ENCODE measurements at places on chromosomes 5 and 9.
A peak's percentile ranks its signal among the peaks of the same experiment; 100 is the strongest.

GRCh38 chr5:134503088-134503936 lies 22.2 kb upstream of the JADE2 start:
- peak; percentile 97 for DNase-seq

DNA sequence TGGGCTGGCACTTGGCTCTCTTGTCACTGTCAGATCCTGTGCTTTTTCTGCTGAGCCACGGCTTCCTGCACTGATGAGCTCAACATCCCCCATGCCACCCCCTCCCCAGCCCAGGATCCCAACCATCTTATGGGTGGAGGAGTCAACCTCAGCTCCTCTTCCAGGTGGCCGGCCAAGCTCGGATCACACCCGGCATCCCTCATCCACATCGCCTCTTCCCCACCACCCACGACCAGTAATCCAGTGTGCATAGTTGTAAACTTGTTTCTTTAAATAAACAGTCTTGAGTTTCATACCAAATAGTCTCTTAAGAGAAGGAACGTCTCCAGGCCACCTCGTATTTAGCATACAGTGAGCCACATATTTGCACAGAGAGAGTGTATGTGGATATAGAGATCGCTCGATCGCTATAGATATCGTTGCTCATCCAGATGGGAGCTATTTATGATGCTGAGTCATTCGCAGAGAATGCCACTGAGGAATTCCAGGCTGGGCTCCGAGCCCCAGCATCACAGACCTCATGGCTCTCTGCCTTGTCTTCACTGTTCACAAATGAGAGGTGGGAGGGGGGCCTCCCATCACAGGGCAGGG lies 61.8 kb upstream of the CPLX2 start:
- DNase-seq, result peak; percentile 85

GRCh38 chr5:77356740-77357139 lies 135.4 kb downstream of the WDR41 start:
- DNase-seq, result no peak

GRCh38 chr9:37466037-37466709 lies 923 bp upstream of the ZBTB5 start:
- DNase-seq, result peak; percentile 86

DNA sequence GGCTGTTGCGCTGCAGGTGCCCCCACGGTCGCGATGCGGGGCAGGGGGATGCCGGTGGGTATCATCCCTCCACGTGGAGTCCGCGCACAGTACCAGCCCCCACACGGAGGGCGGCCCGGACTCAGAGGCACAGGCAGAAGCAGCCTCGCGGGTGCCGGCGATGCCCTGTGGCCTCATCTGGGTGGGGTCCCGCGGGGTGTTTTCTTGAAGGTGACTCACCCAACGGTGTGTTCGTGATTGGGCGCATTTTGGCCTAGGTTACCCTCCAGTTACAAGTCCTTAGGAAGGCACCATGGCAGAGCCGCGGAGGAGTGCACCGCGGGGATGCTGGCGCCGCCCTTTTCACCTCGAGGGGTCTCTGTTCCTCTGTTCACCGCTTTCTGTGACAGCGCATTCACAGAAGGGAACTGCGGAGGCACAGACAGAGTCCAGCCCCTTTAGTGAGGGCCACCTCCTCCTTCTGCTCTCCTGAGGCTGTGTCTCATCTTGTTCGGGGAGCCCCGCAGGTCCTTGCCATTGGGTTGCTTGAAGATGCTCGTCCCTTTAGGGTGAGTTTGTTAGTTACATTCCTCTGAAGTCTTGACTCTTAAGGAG lies 21.6 kb upstream of the EXOC3 start:
- DNase-seq, result no peak

DNA sequence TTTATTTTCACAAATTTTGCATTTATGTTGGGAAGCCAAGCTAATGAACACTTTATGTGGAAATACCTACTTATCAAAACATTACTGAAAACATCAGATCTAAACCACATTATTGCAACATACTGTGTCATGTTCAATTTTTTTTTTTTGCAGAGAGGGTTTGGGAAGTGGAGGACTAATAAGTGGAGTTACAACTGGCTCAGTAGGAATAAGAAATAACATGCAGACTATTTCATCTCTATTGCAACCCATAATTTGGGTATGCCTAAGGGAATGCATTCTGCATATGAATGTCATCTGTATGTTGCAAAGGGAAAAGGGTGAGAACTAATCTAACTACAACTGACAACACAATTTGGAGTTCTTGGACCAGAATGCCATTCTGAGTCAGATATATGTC lies 41.8 kb downstream of the APC start:
- DNase-seq, result no peak

GRCh38 chr5:158234323-158235158 lies 375.6 kb upstream of the CLINT1 start:
- no peak for DNase-seq

Data from ACHN (cell line).